ENCODE measurements at places on chromosomes 4 and X.

DNA sequence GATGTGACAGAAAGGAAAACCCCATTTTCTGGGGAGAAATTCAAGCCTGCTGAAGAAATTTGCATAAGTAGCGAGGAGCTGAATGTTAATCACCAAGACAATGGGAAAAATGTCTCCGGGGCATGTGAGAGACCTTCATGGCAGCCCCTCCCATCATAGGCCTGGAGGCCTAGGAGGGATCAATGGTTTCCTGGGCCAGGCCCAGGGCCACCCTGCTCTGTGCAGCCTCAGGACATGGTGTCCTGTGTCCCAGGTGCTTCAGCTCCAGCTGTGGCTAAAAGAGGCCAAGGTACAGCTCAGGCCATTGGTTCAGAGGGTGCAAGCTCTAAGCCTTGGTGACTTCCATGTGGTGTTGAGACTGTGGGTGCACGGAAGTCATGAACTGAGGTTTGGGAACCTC lies 31.2 kb downstream of the ETDB start:
- DNase-seq: no peak

- no peak for DNase-seq
These were observed 79.8 kb downstream of the PSAPL1 start for GRCh38 chr4:7354927-7355326.

- no peak for DNase-seq
These were observed 239.4 kb upstream of the STK26 start for GRCh38 chrX:131783555-131784308.

DNA sequence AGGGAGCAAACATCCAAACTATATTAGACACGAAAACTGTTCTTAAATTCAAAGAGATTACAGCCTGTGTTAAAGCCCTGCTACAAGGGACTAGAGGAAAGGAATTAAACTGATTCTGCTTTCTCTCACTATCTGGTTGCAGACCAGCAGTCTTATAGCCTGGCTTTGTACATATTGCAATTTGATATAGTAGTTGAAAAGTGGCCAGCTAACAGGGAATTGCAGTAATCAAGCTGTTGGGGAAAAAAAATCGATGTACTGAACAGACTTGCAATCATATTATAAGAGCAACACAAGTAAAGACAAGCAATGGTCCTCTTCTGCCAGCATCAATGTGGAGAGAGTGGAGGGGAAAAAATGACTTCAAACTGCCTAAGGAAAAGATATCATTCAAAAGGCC lies 364.4 kb upstream of the EPHA5 start:
- DNase-seq: no peak

GRCh38 chr4:176439611-176440010 lies 119.8 kb downstream of the SPCS3 start:
- no peak for DNase-seq

- no peak for DNase-seq
These were observed 146.8 kb downstream of the ENOX2 start for GRCh38 chrX:130756233-130756632.

- DNase-seq: no peak
These were observed 59.9 kb downstream of the TRIML1 start for GRCh38 chr4:188198982-188199792.

DNA sequence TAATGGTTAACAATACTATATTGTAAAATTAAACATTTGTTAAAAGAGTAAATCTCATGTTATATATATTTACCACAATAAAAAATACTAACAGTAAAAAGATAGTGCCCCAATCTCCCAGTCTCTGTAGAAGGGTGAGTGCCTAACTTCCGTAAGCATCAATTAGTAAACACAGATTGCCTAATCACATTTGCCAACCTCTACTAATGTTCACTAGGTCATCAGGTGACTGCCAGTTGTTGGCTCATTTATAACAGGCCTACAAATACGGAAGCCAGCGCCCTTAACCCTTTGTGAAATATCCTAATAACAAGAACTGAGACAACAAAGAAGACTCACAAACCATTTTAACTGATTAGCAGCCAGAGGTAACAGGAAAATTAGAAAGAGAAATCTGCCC lies 345.1 kb downstream of the INPP4B start:
- no peak for DNase-seq

DNA sequence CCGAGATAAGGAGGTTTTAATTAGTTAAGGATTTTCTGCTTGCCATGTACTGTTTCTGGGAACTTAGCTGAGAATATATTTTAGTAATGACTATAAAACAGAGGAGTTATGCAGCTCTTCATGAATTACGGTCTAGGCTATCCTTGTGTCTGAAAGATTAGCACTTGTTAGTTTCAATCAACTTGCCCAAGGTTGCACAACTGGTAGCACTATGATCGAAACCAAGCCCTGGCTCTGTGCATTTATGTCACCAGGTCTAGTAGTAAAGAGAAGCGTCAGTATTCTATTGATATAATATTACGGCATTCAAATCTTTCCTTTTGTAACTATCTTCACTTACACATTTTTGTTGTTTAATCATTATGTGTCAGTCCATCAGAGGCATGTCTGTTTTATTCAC lies 176.0 kb downstream of the TLL1 start:
- no peak for DNase-seq

DNA sequence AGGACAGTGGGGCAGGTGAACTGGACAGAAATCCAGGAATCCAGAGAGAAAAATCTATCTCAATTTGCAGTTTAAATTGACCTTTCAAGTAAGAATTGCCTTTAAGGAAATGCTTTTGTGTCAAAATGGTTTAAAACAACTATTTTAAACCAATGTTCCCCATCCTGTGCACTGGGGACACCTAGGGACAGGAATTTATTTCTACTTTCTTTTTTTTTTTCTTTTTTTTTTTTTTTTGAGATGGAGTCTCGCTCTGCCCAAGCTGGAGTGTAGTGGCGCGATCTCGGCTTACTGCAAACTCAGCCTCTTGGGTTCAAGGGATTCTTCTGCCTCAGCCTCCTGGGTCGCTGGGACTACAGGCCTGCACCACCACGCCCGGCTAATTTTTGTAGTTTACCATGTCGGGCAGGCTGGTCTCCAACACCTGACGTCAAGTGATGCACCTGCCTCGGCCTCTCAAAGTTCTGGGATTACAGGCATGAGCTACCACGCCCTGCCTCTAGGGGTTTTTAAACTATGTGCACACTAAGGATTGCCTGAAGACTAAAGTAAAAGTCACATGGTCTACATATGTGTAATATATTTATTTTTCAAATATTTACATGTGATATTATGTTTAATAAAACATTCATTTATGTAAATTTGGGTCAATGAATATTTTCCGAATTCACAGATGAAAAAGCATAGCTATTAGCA lies 1213.4 kb downstream of the STIM2 start:
- DNase-seq: no peak

DNA sequence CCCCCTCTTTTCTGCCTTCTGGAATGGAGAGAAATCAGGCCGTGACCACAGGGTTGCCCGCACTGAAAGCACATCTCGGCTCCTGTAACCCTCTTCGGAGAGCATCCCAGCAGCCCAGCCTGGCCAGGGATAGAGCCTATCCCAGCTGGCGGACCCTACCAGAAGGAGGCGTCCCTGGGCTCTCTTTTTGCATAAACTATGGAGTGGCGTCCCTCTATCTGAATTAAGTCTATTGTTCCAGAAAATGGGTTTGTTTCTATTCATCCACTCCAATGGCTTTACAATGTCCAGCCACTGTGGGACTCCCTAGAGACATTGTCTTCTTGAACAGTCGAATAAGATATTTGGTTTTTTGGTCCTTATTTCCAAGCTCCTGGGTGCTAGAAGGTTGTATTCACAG lies 689 bp upstream of the NHSL2 start:
- no peak for DNase-seq

DNA sequence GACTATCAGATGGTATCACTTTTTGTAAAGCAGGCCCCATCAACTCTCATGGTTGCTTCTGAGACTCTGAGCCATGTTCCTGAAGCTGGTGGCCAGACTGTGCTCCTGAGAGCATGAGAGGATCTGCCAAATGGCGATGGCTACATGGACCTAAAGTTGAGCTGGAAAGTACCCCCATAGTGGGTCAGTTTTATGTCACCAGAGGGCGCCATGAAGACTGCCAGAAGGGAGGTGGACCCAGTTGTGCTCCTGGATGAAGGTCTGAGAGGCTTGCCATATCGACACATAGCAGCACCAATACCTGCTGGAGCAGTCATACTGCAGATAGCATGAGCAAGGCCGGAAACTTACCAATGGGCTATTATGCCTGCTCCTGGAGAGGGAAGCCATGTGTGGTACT lies 105.7 kb downstream of the SLITRK2 start:
- no peak for DNase-seq

DNA sequence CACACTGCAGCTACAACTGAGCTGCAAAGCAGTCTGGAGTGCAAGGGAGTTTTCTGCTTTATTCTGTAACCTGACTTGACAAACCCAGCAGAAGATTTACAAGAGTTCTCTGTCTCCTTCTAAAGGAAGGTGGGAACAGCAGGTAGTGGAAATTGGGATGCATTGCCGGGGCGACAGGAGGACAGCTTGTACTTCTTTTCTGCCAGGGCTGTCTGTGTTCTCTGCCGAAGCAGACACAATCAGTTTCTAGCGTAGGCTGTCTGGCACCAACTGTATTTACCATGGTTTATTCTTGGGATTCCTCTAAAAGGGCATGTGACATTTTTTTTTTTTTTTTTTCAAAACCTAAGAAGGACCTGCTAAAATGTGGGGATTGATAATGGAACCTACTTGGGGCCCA lies 190.8 kb upstream of the GK2 start:
- no peak for DNase-seq

GRCh38 chrX:130039847-130040246 lies 57.4 kb downstream of the BCORL1 start:
- DNase-seq: no peak

DNA sequence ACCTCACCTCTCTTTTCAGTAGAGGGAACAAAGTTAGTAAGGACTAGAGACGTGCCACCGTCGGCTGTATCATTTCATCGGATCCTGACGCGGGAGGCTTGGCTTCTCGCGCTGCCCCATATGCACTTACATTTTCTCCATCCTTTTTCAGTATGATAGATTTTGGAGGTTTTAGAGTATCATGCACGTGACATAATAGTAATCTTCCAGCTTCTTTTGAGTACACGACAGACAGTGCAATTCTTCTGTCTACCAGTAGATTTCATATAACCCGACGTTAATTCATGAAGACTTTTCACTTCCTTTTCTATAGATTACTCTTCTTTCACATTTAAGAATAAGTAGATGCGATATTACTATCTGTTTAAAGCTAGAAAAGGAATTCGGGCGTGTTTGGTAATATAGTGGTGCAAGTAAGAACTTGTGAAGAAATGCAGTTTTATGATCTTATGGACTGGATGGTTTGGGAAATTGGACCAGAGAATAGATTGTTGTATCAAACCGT lies 1.0 kb downstream of the CDS1 start:
- peak; percentile 37 for DNase-seq

- DNase-seq: no peak
These were observed 82.5 kb downstream of the FAT4 start for GRCh38 chr4:125397226-125397625.

GRCh38 chrX:152813206-152813605 lies 17.4 kb downstream of the CETN2 start:
- DNase-seq: no peak

- no peak for DNase-seq
These were observed 18.8 kb upstream of the RPL34 start for GRCh38 chr4:108601532-108601931.

- peak; percentile 87 for DNase-seq
These were observed at the start of gene STX18 for GRCh38 chr4:4541661-4542570. TSS of gene STX18 (minus strand) at chr4:4542048. CDS start at chr4:4541964, 84 bp downstream.

GRCh38 chr4:115851918-115852766 lies 738.7 kb upstream of the NDST4 start:
- DNase-seq: peak; percentile 51

DNA sequence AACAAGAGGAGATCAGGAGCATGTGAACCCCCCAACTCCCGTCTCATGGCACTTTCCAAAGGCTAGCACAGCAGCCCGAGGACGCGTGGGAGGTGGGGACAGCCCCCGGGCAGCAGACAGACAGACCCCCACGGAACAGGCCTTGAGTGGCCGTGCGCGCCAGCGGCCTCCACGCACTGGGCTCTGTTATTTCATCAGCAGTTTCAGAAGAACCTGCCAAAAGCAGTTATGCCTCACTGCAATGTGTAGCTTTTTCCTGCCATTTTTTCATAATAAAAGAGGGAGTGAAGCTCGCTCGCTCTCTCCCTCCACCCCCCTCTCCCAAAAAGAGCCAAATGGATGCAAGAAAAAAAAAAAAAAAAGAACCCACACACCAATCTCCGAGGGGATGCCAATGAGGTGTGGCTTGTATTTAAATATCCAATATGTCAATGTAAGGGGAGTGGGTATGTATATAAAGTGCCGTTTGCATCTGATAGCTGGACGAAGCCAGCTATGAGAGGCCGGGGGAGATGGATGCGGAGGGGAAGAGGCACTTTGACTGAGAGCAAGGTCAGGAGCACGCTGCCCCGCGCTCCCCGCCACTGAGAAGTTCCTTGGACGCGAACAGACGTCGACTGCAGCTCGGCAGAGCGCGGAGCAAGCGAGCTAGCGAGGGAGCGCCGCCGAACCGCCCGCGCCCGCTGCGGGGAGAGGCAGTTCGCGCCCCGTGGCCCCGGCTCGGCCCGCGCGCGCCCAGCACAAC lies at the start of gene FGF16:
Gene FGF16, plus strand, starts transcription at position 482 of the 745 bp plus-strand sequence. CDS start 286 bp downstream, outside the sequence.
- peak; percentile 20 for DNase-seq

DNA sequence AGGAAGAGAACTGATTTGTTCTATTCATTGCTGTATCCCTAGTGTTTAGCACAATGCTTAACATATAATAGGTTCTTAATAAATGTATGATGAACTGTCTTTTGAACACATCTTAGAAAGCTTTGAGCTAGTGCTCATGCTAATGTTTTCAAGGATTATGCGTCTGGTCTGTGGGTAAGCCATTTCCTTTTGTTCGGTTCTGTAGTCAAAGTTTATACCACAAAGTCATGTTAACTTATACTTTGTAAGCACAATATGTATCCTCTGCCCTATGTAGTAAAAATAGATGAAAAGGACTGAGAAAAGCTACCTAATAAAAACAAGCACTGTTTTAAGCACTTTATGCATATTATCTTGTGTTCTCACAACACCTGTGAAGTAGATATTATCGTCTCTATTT lies 301.9 kb downstream of the GLUD2 start:
- no peak for DNase-seq

DNA sequence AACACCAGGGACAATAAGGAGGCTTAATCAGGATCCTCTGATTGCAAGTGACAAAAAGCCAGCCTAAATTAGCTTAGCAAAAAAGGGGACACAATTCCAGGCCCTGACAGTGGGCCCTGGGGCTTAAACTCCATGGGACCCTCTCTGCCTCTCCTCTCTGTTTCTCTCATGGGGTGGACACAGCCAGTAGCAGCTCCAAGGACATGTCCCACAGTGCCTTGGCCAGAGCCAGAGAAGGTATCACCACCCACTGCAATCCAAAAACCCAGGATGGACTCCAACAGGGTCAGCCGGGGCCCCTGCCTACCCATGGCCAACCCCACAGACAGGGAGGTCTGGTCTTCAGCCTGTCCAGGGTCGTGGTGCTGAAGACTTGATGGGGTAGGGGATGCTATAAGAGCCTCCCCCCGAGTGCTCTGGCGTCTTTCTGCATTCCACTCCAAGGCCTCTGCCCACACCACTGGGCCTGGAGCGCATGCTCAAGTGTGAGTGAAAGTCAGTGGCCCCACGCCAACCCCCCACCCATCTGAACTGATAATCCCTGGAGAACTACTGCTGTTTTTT lies 19.7 kb upstream of the PPP2R2C start:
- no peak for DNase-seq
